ENCODE measurements at places on chromosomes 3 and 15. TPM values are rescaled to one million over a fixed set of nuclear protein-coding genes. Genes with fewer than 3 reads are reported as not detected.

- no peak overlapping the region for H3K27ac ChIP-seq
- no peak for DNase-seq
- no peaks in the 10 kb centered on the region for H3K4me1 ChIP-seq
- H3K27me3 ChIP-seq = no peaks in the 10 kb centered on the region
These were observed 40.8 kb downstream of the PPM1L start for GRCh38 chr3:160796813-160797164.

DNA sequence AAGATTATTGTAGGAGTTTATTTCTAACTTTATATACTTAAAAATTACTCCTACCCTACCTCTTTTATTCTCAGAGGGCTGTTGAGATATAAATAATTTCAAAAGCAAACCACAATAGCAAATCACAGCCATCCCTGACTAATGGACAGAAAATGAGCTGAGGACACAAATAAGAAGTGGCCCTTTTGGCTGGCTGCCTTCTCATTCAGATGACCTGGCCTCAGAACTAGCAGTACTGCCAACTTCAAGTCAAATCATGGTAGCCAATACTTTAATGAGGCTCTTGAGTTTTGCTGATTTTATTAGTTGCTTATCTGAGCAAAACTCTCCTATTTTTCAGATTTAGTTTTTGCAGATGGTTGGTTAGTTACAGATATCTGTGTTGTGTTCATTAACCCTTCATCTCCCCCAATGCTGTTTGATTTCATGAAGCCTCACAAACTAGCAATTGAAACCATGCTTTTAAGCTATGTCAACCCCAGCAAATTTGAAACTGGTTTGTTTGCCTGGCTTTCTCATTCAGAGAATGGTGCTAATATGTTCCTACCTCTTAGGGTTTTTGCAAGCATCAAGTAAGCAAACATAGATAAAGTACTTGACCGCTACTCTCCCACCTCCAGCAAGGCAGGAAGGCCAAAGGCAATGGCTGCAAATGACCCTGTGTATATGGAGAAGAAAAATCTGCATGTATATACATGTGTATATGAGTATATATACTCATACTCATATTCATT is 73.4 kb upstream of the HACD2 start:
- no peaks in the 10 kb centered on the region for H3K27me3 ChIP-seq
- H3K4me3 ChIP-seq = no peak overlapping the region
- peaks cover 98% of the 10 kb centered on the region for H3K4me1 ChIP-seq
- H3K27ac ChIP-seq = peak overlapping the region; percentile 95
- peaks cover 18% of the 10 kb centered on the region for H3K36me3 ChIP-seq

- peaks cover 3% of the 10 kb centered on the region for H3K27me3 ChIP-seq
- H3K4me1 ChIP-seq = no peaks in the 10 kb centered on the region
- H3K27ac ChIP-seq = no peak overlapping the region
- no peak for DNase-seq
- H3K4me3 ChIP-seq = no peak overlapping the region
These were observed 34.2 kb upstream of the SYN2 start for GRCh38 chr3:11969986-11970385.

GRCh38 chr3:56536735-56537134 is 20.2 kb upstream of the CCDC66 start:
- no peaks in the 10 kb centered on the region for H3K27me3 ChIP-seq
- H3K27ac ChIP-seq = no peak overlapping the region
- no peaks in the 10 kb centered on the region for H3K4me1 ChIP-seq
- H3K4me3 ChIP-seq = no peak overlapping the region

DNA sequence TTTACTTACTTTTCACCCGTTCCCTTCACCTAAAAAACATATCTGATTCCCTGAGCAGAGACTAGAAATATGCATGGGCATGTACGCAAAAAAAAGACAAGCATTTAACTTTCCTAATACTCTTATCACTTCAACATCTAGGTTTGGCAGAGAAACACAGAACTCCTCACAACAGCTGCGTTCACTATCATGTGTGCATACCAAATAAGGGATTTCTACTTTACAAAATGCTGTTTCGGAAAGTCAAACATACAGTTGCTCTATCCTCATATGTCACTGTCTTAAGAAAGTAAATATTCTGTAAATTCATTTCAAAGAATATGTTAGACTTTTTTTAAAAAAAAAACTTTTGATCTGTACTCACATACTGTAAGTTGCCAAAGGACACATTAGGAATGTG is 65.1 kb upstream of the CBLB start:
- H3K4me1 ChIP-seq = peaks cover 14% of the 10 kb centered on the region
- no peaks in the 10 kb centered on the region for H3K36me3 ChIP-seq
- no peaks in the 10 kb centered on the region for H3K27me3 ChIP-seq

DNA sequence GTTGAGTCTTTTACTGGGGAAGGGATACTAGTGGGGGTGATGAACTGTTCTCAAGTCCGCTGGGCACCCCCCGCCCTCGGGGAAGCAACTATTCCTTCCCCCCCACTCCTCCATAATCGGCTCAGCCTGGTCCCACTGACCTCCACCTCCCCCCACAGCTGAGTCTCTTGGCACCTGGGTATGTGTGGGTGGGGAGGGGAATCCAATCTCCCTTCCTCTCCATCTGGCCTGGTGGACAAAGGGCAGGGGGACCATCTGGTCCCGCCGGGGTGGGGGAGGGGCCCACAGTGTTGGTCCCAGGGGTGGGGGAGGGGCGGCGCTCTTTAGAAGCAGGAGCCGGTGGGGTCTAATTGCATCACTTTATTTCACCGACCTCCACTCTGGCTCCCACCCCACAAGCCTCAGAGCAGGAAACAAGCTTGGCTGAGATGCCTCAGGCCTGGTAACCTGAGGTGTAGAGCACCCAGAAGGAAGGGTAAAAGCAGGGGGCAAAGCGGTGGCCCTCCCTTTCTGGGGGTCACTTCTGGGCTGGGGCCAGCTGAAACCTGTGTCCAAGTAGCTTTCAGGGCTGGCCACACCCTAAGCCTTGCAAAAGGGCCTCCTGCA is 1.0 kb upstream of the PCBP4 start:
- peaks cover 50% of the 10 kb centered on the region for H3K4me1 ChIP-seq
- peak overlapping the region; percentile 99 for H3K27ac ChIP-seq
- no peak for DNase-seq
- H3K4me3 ChIP-seq = peak overlapping the region; percentile 66
- no peaks in the 10 kb centered on the region for H3K36me3 ChIP-seq
- H3K27me3 ChIP-seq = no peaks in the 10 kb centered on the region

GRCh38 chr3:66722675-66723074 is 221.9 kb upstream of the LRIG1 start:
- DNase-seq = peak; percentile 88
- no peaks in the 10 kb centered on the region for H3K4me1 ChIP-seq
- no peak overlapping the region for H3K4me3 ChIP-seq
- no peak overlapping the region for H3K27ac ChIP-seq
- H3K36me3 ChIP-seq = no peaks in the 10 kb centered on the region

- no peak overlapping the region for H3K27ac ChIP-seq
- peaks cover 8% of the 10 kb centered on the region for H3K4me1 ChIP-seq
- H3K27me3 ChIP-seq = no peaks in the 10 kb centered on the region
- no peaks in the 10 kb centered on the region for H3K36me3 ChIP-seq
These were observed 43.2 kb upstream of the CD47 start for GRCh38 chr3:108133858-108134554.

- H3K27me3 ChIP-seq = no peaks in the 10 kb centered on the region
- no peaks in the 10 kb centered on the region for H3K36me3 ChIP-seq
- H3K4me1 ChIP-seq = peaks cover 45% of the 10 kb centered on the region
- H3K4me3 ChIP-seq = no peak overlapping the region
- no peak overlapping the region for H3K27ac ChIP-seq
These were observed 47.3 kb downstream of the P3H2 start for GRCh38 chr3:190073264-190074008.

DNA sequence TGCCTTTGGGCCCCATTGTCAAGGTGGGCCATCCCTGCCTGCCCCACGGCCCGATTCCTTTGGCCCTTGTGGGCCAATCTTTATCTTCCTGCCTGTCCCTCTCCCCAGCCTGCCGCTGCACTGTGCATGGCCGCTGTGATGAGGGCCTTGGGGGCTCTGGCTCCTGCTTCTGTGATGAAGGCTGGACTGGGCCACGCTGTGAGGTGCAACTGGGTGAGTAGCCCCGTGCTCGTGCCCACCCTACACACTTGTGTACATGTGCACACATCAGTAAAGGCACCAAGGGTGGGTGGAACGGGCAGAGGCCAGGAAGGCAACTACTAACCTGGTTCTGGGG is 12.2 kb downstream of the NT5DC2 start:
- H3K36me3 ChIP-seq = no peaks in the 10 kb centered on the region
- H3K4me3 ChIP-seq = no peak overlapping the region
- no peaks in the 10 kb centered on the region for H3K4me1 ChIP-seq
- no peak for DNase-seq

Gene NRG4
- total RNA-seq = not detected
